ENCODE measurements at places on chromosomes 5 and 9. TPM values are rescaled to one million over a fixed set of nuclear protein-coding genes. Genes with fewer than 3 reads are reported as not detected.

The NDUFS4 gene
- total RNA-seq = 86.2 TPM

The PCDH1 gene
- total RNA-seq = 9.0 TPM

The SNX18 gene
- 14.4 TPM for total RNA-seq

The IFNB1 gene
- not detected for total RNA-seq

The PTGDS gene
- total RNA-seq = 13.7 TPM

The NDST1 gene
- 142 TPM for total RNA-seq

The ADAMTS2 gene
- total RNA-seq = 0.13 TPM

The IFNA21 gene
- not detected for total RNA-seq

The TEX48 gene
- total RNA-seq = not detected

The IRX4 gene
- 0.18 TPM for total RNA-seq

The HTR4 gene
- total RNA-seq = not detected

The SLC27A4 gene
- 20.3 TPM for total RNA-seq

The CFAP90 gene
- 0.69 TPM for total RNA-seq

The SLC46A2 gene
- total RNA-seq = not detected

The TLX3 gene
- total RNA-seq = not detected

The RPP25L gene
- 30.4 TPM for total RNA-seq

The HSPA4 gene
- total RNA-seq = 247 TPM

DNA sequence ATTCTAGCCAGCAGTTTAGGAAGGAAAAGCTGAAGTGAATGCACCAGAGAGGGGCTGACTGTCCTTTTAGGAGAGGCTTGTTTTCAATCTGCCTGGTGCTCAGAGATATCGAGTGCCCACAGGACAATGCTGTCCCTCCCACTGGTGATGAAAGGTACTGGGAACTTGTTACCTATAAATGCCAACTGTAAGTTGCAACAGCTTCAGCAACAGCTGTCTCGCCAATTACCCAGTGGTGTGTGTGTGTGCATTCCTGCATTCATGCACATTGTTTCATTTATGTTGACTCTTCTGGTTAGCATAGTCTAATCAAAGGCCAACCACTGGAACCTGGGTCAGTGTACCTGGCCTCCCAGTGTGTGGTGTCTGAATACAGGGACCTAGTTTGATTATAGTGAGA lies 161.1 kb downstream of the CSNK1G3 start:
- no peak overlapping the region for H3K4me3 ChIP-seq
- H3K4me1 ChIP-seq = peaks cover 26% of the 10 kb centered on the region
- no peaks in the 10 kb centered on the region for H3K27me3 ChIP-seq
- DNase-seq = no peak
- H3K36me3 ChIP-seq = no peaks in the 10 kb centered on the region
- H3K27ac ChIP-seq = peak overlapping the region; percentile 90

DNA sequence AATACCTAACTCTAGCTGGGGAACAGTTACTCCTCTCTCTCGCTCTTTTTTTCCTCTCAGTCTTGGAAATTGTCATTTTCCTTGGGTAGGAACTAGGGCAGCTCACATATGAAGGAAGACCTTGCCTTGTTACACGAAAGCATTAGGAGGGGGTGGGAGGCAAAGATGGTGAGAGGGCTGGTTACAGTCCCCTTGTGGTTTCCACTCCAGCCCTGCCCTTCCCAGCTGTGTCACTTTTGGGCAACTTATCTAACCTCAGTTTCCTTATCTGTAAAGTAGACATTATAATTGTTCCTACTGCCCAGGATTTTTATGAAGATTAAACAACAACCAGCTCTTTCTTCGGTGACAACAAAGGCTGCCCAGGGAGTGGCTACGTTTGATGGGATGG lies 196.2 kb upstream of the CLINT1 start:
- no peak overlapping the region for H3K27ac ChIP-seq
- no peaks in the 10 kb centered on the region for H3K4me1 ChIP-seq
- no peak for DNase-seq

DNA sequence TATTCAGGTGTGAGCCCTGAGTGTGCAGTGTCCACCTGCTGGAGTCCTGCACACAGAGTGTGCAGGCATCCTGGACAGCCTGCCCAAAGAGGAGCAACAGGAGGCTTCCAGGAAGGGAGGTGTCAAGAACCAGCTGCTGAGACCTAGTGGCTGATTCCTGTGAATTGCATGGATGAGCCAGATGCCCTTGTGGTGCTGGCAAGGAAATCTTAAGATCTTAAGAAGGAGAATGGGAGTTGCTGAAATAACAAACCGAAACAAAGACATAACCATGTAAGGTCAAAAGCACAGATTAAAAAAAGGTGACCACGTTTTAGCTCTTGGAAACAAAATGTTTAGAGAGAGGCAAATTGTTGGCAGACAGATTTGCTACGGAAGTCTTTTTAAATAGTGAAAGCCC lies 29.3 kb upstream of the RPS23 start:
- no peaks in the 10 kb centered on the region for H3K36me3 ChIP-seq
- no peaks in the 10 kb centered on the region for H3K4me1 ChIP-seq
- DNase-seq = no peak

- H3K4me1 ChIP-seq = no peaks in the 10 kb centered on the region
- H3K36me3 ChIP-seq = no peaks in the 10 kb centered on the region
Observed at GRCh38 chr5:10685115-10685521, 75.9 kb downstream of the DAP start.

DNA sequence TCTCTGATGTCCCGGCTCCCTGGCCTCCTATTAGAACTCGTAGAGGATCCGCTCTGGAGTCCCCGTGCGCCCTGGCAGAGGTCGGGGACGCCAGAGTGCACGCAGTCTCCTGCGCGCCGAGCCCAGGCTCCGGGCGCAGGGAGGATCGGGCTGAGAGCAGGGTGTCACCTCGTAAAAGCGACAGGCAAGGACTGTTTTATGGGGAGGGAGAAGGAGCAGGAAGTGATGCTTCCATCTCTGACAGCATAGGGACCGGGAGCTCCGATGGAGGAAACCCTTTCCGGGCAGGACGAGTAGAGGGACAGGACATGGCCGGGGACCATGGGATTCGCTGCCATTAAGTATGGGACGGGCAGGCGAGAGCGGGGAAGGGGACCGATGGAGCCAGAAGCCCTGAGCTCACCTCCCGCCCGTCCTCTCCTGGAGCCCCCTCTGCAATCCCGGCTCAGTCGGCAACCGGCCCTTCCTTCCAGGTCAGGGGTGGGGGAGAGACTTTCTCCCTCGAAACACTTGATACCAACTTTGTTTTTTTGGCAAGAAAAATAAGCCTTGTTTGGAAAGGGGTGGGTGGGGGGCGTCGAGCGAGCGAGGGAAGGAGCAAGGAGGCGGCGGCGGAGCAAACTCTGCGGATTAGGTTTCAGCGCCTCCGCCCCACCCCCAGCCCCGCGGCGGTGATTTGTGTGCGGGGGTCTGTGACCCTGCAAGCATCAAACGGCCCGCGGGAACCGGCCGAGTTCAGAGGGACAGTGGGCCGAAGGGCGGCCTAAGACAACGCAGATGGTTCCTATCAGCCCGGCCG lies 12.6 kb downstream of the LMX1B start:
- no peaks in the 10 kb centered on the region for H3K36me3 ChIP-seq
- H3K4me3 ChIP-seq = no peak overlapping the region
- no peak for DNase-seq
- no peaks in the 10 kb centered on the region for H3K4me1 ChIP-seq
- no peaks in the 10 kb centered on the region for H3K27me3 ChIP-seq

- no peak overlapping the region for H3K4me3 ChIP-seq
- H3K27ac ChIP-seq = no peak overlapping the region
- no peaks in the 10 kb centered on the region for H3K36me3 ChIP-seq
- H3K4me1 ChIP-seq = no peaks in the 10 kb centered on the region
- DNase-seq = no peak
Observed at GRCh38 chr9:14530841-14531240, 162.4 kb downstream of the ZDHHC21 start.

GRCh38 chr5:82375488-82376244 lies 97.5 kb upstream of the RPS23 start:
- H3K36me3 ChIP-seq = no peaks in the 10 kb centered on the region
- no peak for DNase-seq
- no peak overlapping the region for H3K27ac ChIP-seq
- H3K4me3 ChIP-seq = no peak overlapping the region
- H3K4me1 ChIP-seq = no peaks in the 10 kb centered on the region
- H3K27me3 ChIP-seq = no peaks in the 10 kb centered on the region

DNA sequence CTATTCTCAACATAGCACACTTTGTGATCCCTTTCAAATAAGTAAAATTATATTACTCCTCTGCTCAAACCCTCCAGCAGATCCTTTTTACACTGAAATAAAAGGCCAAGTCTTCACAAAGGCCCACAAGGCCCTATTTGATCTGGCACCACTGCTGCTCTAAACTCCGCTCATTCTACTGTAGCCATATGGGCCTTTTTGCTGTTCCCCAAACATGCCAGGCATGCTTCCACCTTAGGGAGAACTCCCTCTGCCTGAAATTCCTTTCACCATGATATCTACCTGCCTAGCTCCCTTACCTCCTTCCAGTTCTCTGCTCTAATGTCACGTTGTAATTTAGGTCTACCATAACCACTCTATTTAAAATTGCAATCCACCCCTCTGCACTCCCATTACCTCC lies 28.3 kb downstream of the NRG2 start:
- H3K27ac ChIP-seq = no peak overlapping the region
- H3K4me3 ChIP-seq = no peak overlapping the region
- H3K36me3 ChIP-seq = no peaks in the 10 kb centered on the region

DNA sequence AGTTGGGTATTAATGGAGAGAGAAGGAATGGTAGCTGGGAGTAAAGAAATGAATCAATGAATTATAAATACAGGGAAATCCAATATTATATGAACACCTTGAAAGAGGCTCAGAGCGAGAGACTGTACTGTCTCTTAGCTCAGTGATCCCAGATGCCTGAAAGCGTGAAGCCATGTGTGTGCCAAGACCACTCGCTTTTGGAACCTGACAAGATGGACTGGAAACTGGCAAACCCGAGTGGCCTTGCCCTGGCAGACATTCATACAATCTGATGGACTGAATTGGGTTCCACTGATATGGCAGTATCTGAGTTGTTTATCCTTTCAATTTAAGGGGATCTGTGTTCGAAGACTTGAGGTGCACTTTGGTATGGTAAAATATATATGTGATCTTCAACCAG lies 170.3 kb downstream of the ERCC6L2 start:
- no peak for DNase-seq
- H3K4me3 ChIP-seq = no peak overlapping the region
- H3K36me3 ChIP-seq = no peaks in the 10 kb centered on the region
- H3K27ac ChIP-seq = no peak overlapping the region

GRCh38 chr5:79613549-79613948 lies 1.3 kb downstream of the TENT2 start:
- peak overlapping the region; percentile 90 for H3K4me3 ChIP-seq
- peak overlapping the region; percentile 99 for H3K27ac ChIP-seq
- DNase-seq = no peak
- peaks cover 11% of the 10 kb centered on the region for H3K36me3 ChIP-seq
- H3K4me1 ChIP-seq = peaks cover 14% of the 10 kb centered on the region
- H3K27me3 ChIP-seq = no peaks in the 10 kb centered on the region

DNA sequence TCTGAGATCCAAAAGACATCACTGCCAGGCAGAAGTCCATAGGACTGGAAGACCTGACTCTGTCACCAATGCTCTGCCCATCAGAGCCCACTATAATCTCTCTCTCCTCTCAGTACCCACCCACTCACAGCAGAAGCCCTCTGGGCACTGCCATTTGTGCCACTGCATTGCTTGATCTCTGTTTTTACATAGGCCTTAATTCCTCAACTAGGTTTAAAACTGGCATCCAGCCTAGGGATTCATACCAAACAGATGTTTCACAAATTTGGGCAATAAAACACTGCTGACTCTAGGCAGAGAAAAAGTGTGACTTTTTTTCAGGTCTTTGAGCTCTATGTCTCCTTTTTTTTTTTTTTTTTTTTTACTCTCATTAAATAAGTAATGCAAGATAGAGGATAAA lies 91.1 kb upstream of the RANBP3L start:
- H3K4me3 ChIP-seq = no peak overlapping the region
- H3K4me1 ChIP-seq = no peaks in the 10 kb centered on the region
- DNase-seq = no peak
- H3K27me3 ChIP-seq = peaks cover 2% of the 10 kb centered on the region
- H3K36me3 ChIP-seq = no peaks in the 10 kb centered on the region

DNA sequence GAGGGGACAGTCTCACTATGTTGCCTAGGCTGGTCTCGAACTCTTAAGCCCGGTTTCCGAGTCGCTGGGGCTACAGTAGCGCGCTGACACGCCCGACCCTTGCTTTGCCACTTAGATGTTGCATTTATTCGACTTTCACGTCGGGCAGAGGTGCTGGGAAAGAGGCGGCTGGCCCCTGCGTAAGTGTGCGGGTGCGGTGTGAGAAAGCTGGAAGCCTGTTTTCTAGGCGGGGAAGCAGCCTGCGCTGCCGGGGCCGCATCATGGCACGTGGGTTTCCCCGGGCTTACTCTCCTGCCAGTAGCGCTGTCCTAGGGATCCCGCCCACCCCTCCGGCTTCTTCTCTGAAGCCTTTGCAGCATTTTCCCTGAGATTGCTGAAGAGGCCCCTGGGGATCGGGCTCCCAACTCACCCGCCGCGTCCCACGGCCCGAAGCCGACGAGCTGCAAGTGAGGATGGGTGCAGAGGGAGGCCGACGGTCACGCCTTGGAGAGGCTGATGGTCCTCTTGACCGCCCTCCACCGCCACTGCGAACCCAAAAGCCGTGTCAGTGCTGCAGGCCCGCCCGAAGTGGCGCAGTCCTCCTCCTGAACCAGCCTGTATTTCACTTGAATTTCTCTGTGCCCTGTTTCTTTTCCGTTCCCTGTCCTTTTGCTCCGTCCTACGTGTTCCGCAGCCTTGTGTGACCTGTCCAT lies 5.8 kb upstream of the TRIM41 start:
- H3K4me3 ChIP-seq = peak overlapping the region; percentile 65
- no peak for DNase-seq
- peak overlapping the region; percentile 58 for H3K27ac ChIP-seq
- no peaks in the 10 kb centered on the region for H3K36me3 ChIP-seq
- H3K27me3 ChIP-seq = no peaks in the 10 kb centered on the region

DNA sequence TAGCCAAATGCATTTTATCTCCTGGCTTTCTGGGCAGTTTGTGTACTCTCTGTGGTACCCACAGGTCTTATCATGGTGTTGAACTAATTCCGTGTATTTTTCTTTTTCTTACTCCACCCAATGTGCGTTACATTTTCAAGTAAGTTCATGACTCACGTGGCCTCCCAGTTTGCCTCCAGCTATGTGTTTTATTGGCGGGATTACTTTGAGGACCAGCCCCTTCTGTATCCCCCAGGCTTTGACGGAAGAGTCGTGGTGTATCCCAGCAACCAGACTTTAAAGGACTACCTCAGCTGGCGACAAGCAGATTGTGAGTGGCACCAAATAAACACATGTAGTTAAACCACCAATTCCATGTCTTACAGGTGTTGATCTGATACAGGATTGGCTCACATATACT lies 3.2 kb downstream of the THG1L start:
- H3K4me3 ChIP-seq = no peak overlapping the region
- H3K27me3 ChIP-seq = no peaks in the 10 kb centered on the region
- H3K36me3 ChIP-seq = peaks cover 2% of the 10 kb centered on the region
- no peak overlapping the region for H3K27ac ChIP-seq
- H3K4me1 ChIP-seq = peaks cover 6% of the 10 kb centered on the region

GRCh38 chr9:78753039-78753438 lies 456.1 kb downstream of the PSAT1 start:
- no peaks in the 10 kb centered on the region for H3K27me3 ChIP-seq
- H3K4me3 ChIP-seq = no peak overlapping the region
- H3K4me1 ChIP-seq = no peaks in the 10 kb centered on the region

Data from Panc1 (cell line).